ENCODE measurements at places on chromosomes 13 and 19. TPM values are rescaled to one million over a fixed set of nuclear protein-coding genes. Genes with fewer than 3 reads are reported as not detected.

Gene FCAR
- not detected for total RNA-seq

Gene OR7D2
- total RNA-seq = 0.55 TPM

Gene CGB2
- not detected for total RNA-seq

Gene C19orf25
- total RNA-seq = 41.4 TPM

Gene C19orf81
- not detected for total RNA-seq

Gene ZNF180
- 39.7 TPM for total RNA-seq

Gene ZNF699
- total RNA-seq = 5.1 TPM

Gene TTYH1
- total RNA-seq = 2.3 TPM

Gene FGF22
- not detected for total RNA-seq

Gene KPTN
- 28.0 TPM for total RNA-seq

Gene CERS1
- 0.87 TPM for total RNA-seq

Gene SPIB
- total RNA-seq = 0.55 TPM

Gene ZNF441
- 6.8 TPM for total RNA-seq

Measured in stomach (tissue), 19 donors.